ENCODE measurements at places on chromosomes 4 and X. TPM values are rescaled to one million over a fixed set of nuclear protein-coding genes. Genes with fewer than 3 reads are reported as not detected.

Gene TEX13D
- total RNA-seq, result not detected

Gene AFM
- not detected for total RNA-seq

Gene SSX1
- not detected for total RNA-seq

Gene RPL36A
- total RNA-seq, result 838 TPM

Gene PGRMC2
- total RNA-seq, result 21.7 TPM

Gene CLCN4
- total RNA-seq, result not detected

Gene QRFPR
- not detected for total RNA-seq

Gene TECRL
- total RNA-seq, result not detected

Gene ADH6
- 2.0 TPM for total RNA-seq

Gene AMOT
- total RNA-seq, result 7.0 TPM

Gene ZAR1
- total RNA-seq, result not detected

Gene AREG
- total RNA-seq, result 16.4 TPM

Gene RRH
- total RNA-seq, result not detected

Gene LRCH2
- total RNA-seq, result 4.9 TPM

Gene CT83
- total RNA-seq, result not detected

Gene PABPC1L2B
- not detected for total RNA-seq

Gene BANK1
- total RNA-seq, result 0.27 TPM

Gene GLOD5
- not detected for total RNA-seq

Gene KIAA1210
- not detected for total RNA-seq

Gene CXCR3
- total RNA-seq, result 1.3 TPM

Gene TMEM144
- 26.9 TPM for total RNA-seq

Gene CENPVL2
- total RNA-seq, result not detected

Gene BEX5
- 4.0 TPM for total RNA-seq

Gene ZIC3
- not detected for total RNA-seq

Gene ZNF518B
- 3.2 TPM for total RNA-seq

Gene PF4V1
- not detected for total RNA-seq

Gene C1QTNF7
- 3.7 TPM for total RNA-seq

Gene GPR82
- total RNA-seq, result not detected

Gene FOXP3
- total RNA-seq, result not detected

Gene DSPP
- not detected for total RNA-seq

Gene USP11
- total RNA-seq, result 45.3 TPM

Gene SH3BGRL
- total RNA-seq, result 97.5 TPM

Gene PAGE2
- not detected for total RNA-seq

Gene F8A2
- not detected for total RNA-seq

Gene TCEAL2
- 3.2 TPM for total RNA-seq

Gene SNCA
- total RNA-seq, result 5.1 TPM

Gene CFAP99
- 0.32 TPM for total RNA-seq

Data from transverse colon (tissue), 4 donors.